ENCODE measurements at places on chromosomes 4 and X.

- DNase-seq = no peak
These were observed 18.9 kb downstream of the LAMP2 start for GRCh38 chrX:120450163-120450562.

DNA sequence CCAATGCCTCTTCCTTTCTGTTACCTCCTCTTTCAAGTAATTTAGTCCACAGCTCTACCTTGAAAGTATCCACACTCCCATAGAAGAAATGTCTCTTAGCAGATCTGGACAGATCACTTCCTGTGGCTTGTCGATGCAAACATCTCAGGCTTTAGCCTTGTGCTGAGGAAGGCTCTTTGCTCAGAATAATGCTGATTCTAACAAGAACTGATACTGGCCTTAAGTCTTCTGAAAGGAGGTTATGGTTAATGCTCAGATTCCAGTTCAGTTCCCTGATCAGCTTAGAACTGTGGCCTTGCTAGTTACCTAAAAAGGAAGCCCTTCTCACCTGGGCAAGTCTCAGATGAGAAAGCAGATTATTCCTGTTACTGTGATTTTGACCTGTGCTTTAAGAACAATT, 230.1 kb upstream of the FAT4 start:
- DNase-seq = no peak

DNA sequence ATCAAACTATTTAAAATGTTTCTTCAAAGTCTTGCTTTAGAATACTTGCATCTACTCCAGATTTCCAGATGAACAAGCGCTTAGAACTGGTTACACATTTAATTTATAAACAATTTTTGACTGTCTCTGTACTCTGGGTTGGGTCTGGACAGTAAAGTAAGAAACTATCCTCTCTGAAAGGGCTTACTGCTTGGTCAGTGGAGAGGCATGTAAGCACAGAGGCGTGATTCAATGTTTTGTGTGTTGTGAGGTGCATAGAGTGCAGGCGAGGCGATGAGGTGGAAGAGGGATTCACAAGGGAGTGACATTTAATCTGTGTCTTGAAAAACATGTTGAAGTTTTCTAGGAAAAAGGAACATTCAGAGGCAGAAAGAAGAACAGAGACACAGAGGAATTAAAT, 231.4 kb downstream of the VEGFC start:
- DNase-seq = no peak

- DNase-seq = no peak
These were observed 63.9 kb downstream of the PPP3CA start for GRCh38 chr4:101283434-101283833.

DNA sequence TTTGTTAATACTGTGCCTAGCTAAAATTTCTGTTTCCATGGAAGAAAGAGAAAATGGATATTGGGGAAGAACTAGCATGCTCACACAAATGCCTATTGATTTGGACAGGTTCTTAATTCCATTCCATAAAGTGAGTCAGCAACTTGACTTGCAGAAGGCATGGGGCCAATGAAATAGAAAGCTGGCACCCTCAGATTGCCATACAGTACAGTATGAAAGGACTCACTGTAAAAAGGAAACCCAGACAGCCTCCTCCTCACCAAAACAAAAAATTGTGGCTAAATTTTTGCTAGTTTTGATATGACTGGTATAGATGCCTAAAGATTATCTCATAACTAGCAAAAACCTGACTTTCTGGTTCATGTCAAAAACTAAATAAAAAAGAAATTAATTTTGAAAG, 11.2 kb upstream of the TAB3 start:
- peak; percentile 4 for DNase-seq

DNA sequence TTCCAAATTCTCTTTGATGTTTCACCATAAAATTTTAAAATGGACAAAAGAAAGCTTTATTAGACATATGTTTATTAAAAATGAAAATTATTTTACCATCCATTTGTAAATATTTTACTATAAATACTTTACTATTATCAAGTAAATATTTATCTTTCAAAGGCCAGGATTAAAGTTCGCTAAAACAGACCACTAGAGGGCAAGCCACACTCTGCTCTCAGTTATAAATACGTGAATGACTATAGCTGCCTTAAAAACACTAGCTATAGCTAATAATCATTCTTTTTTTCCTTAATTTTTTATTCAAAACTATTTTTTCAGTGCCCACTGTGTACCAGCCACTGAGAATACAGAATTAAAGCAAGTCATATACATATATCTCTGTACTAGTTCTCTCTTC, 38.6 kb downstream of the UNC5C start:
- no peak for DNase-seq

GRCh38 chr4:14917298-14917633, 85.0 kb upstream of the CPEB2 start:
- no peak for DNase-seq

- no peak for DNase-seq
These were observed 816.1 kb downstream of the CCSER1 start for GRCh38 chr4:90943311-90943710.

- no peak for DNase-seq
These were observed 152.3 kb downstream of the WDFY3 start for GRCh38 chr4:84814094-84814750.

DNA sequence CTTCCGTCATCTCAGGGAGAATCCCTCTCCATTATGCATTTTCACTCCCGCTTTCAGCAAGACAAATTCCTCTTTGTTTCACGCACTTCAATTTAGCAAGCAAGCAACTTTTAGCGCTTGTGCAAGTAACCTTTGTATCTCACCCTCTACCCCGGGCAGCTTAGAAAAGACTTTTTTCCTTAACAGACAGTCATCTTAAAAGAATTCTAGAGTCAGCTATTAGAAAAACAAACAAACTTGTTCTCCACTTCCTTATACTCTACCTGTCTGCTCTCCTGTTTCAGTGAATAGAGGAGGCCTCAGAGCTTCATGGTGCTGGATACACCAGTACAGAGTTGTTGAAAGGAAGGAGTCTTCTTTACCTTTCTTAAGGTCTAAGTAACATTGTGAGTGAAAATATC, 12.1 kb downstream of the TIGD2 start:
- DNase-seq = no peak

DNA sequence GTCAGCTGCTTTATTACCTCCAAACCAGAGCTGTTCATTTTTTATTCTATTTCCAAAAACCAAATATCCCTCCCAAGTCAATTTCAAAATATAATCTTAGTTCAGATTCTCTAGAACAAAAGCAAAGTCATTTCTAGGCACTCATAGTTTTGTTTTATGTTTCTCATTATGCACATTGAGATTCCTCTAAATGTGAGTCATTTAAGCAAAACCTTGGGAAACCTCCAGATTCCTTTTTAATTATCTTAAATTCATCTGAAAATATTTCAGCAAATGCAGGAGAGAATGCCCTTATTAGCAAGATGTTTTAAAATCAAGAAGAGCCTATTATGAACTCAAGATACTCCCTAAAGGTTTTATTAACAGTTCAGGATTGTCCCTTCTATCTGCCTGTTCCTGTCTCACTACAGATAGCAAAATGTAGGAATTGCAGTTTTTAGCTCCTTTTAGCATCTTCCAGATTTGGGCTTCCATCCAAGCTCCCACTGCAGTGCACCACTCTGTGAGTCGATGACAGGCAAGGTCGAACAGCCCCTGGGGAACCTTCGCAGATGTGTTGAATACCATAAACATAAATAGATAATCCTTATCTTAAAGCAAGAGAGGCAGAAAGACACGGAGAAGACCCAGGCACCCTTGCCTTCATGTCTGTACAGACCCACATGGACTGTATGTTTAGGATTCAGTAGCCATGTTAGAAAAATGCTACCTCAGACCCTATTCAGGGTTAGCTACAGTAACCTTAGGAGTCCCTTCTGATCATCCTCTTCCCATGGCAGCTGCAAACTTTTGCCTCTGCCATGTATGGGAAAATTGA, 11.3 kb upstream of the SLC9A7 start:
- DNase-seq = no peak
